Skin of body (tissue), 3 donors: ENCODE measurements at places on chromosomes 4 and X. TPM values are rescaled to one million over a fixed set of nuclear protein-coding genes. Genes with fewer than 3 reads are reported as not detected.

Gene SOX3
- not detected for total RNA-seq

Gene BCOR
- 26.6 TPM for total RNA-seq

Gene HTN1
- not detected for total RNA-seq

Gene AMMECR1
- 12.0 TPM for total RNA-seq

Gene GUCY2F
- total RNA-seq, result not detected

Gene PNCK
- total RNA-seq, result 0.99 TPM

Gene UGT2B15
- total RNA-seq, result not detected

Gene DNAJB14
- 39.9 TPM for total RNA-seq

Gene CT45A5
- total RNA-seq, result not detected

Gene ATP2B3
- total RNA-seq, result 0.10 TPM

Gene ENOPH1
- total RNA-seq, result 30.7 TPM

Gene STATH
- not detected for total RNA-seq

Gene CPLX1
- 0.30 TPM for total RNA-seq

Gene JAKMIP1
- 0.59 TPM for total RNA-seq

Gene DUX4
- total RNA-seq, result not detected

Gene DSPP
- total RNA-seq, result not detected

Gene STAP1
- 0.30 TPM for total RNA-seq

Gene BANK1
- 1.8 TPM for total RNA-seq

Gene MSX1
- total RNA-seq, result 6.1 TPM

Gene PGAM4
- total RNA-seq, result not detected

Gene CFAP299
- total RNA-seq, result not detected

Gene PABPC1L2A
- not detected for total RNA-seq

Gene DRP2
- 0.69 TPM for total RNA-seq

Gene ALB
- 0.69 TPM for total RNA-seq

Gene APEX2
- total RNA-seq, result 5.3 TPM

Gene VSIG1
- total RNA-seq, result 0.20 TPM

Gene WDFY3
- total RNA-seq, result 109 TPM

Gene LRCH2
- total RNA-seq, result 4.7 TPM

Gene EVC2
- total RNA-seq, result 7.2 TPM

Gene GPC3
- total RNA-seq, result 307 TPM

Gene TRIM2
- total RNA-seq, result 67.3 TPM

Gene OPRPN
- total RNA-seq, result not detected

Gene XAGE1A
- total RNA-seq, result not detected

Gene HSFX4
- not detected for total RNA-seq

Gene SUPT20HL2
- total RNA-seq, result not detected

Gene FGF2
- total RNA-seq, result 11.1 TPM

Gene ADGRG4
- total RNA-seq, result not detected

Gene SPIN2A
- total RNA-seq, result 2.9 TPM
